Activated B cell treated with CpG ODN at 0.5 μM for 24 hours (primary cell): ENCODE measurements at places on chromosomes 4 and X. TPM values are rescaled to one million over a fixed set of nuclear protein-coding genes. Genes with fewer than 3 reads are reported as not detected.
A peak's percentile ranks its signal among the peaks of the same experiment; 100 is the strongest.

MAEA gene
- 67.3 and 73.7 TPM in 2 replicates for total RNA-seq

UGT2A1 gene
- total RNA-seq: not detected in 2 replicates

STATH gene
- total RNA-seq: not detected in 2 replicates

CCSER1 gene
- 14.4 and 20.1 TPM in 2 replicates for total RNA-seq

PSMD10 gene
- 33.4 and 35.4 TPM in 2 replicates for total RNA-seq

OPHN1 gene
- 0.04 and 0.51 TPM in 2 replicates for total RNA-seq

CTAG1B gene
- total RNA-seq: not detected in 2 replicates

GAGE12C gene
- not detected in 2 replicates for total RNA-seq

SOX3 gene
- total RNA-seq: not detected in 2 replicates

DNA sequence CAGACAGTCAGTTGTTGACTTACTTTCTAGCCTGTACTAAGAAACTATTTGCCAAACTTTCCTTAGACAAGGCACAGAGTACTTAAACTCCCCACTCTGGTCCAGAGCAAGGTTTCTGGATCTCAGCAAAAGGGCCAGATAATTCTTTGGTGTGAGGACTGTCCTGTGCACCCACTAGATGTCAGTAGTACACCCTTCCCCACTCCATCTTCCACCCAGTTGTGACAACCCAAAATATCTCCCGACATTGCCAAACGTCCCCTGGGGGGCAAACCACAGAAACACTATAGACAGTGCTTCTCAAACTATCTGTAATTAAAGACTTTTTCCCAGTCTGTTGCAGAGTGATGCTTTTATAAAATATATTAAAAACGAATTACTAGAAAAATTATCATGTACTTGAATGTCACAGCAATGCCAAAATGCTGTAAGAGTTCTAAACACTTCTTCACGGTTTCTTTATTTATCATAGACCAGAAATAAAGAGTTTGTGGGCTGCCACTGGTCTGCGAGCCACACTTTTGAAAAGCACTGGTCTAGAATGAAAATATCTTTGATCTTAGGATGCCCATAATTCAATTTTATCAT is 203.5 kb downstream of the PRDM5 start:
- no peak for DNase-seq

DNA sequence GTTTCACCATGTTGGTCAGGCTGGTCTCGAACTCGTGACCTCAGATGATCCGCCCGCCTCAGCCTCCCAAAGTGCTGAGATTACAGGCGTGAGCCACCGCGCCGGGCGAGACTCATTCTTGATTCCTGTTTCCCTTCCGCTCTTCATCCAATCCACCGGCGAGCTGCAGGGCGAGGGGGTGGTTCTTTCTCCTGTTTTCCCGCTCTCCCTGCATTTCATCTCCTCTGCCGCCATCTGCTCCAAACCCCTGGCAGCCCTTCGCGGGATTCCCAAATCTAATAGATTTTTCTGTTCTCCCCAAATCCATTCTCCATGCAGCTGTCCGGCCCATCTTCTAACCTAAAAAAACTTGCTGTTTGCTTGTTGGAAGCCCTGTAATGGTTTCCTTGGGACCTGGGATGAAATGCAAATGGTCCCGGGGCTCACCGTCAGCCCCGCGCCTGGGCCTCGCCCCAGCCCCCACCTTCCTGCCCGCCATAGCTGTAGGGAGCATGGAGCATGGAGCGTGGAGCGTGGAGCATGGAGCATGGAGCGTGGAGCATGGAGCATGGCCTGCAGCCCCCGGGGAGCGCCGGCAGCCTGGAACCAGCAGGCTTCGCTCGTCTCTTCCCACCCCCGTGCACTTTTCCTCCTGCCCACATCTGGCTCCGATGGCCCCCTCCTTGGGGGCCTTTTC is 1.1 kb downstream of the ZFP42 start:
- DNase-seq: no peak

DNA sequence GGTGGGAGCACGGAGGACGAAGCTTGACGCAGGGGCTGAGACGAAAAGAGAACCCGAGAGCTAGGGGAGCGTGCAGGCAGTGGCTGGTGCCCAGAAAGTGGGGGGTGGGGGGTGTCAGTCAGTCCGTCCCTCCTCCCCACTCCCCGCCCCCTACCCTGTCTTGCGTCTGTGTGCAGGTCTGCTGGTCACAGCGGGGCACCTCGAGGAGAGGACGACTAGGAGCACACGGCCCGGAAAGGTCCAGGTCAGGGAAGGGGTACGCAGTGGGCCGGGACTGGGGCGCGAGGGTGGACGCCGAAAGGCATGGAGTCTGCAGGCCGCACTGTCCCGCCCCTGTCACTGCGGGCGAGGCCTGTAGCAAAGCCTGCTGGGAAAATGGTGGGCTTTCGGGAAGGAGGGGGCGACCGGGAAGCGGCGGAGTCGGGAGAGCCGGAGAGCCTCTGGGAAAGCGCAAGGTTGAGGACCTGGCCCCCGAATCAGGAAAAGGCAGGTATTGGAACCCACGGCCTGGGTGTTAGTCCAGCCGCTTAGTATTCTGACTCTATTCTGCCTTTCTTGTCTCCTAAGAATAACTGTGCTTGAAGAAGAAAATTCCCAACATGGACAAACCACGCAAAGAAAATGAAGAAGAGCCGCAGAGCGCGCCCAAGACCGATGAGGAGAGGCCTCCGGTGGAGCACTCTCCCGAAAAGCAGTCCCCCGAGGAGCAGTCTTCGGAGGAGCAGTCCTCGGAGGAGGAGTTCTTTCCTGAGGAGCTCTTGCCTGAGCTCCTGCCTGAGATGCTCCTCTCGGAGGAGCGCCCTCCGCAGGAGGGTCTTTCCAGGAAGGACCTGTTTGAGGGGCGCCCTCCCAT is 769 bp downstream of the TCEAL1 start:
- DNase-seq: peak; percentile 16

GRCh38 chr4:97300561-97300960 is 842.7 kb downstream of the STPG2 start:
- DNase-seq: no peak

DNA sequence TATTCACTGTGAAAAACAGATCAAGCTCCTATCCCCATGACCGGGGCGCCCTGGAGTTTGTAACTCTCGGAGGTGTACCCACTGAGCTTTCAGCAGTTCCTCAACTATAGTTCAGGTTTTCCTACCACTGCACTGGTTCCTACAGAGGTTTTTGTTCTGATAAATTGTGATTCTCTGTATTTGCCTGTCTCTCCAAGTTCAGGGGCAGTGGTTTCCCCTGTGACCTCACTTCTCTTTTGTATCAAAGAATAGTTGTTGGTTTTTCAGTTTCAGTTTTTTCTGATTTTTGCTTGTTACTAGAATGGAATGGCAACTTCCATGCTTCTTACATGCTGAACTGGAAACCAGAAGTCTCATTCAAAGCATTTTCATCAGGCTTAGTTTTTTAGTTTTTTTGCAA is 56.8 kb upstream of the PLS3 start:
- DNase-seq: no peak

- no peak for DNase-seq
Observed at GRCh38 chr4:101967697-101968346, 177.3 kb downstream of the BANK1 start.

- no peak for DNase-seq
Observed at GRCh38 chrX:117995378-117995777, 121.2 kb downstream of the KLHL13 start.

DNA sequence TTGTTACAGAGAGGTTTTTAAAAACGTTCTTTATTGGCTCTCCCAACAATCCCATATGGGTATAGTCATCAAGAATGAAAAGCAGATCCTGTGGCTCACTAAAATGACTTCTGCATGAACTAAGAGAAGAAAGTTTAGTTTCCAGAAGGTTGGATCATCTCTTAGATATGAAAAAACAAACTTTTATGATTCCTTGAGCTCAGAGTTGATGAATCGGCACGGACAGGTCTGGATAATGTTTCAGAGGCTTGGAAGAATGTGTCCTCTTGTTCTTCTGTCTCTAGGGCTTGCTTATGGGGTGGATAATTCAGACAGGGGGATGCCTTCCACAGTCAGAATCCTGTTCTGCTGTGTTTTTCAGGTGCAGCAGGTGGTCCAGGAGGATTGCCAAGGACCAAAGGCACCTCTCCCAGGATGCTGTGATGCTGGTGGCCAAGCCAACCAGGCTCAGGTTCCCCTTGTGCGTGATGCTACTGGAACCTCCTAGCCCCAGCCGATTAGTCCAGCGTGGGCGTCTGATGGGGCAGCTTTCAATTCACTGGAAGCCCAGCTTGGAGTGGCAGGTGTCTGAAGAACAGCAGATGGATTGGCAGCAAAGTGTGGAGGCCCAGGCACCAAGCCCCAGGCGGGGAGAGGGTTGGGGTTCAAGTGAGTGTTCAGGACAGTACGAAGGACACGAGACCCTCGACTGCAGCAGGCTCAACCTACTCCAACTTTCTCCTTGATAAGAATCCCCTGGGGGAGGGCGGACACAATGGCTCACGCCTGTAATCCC is 30.3 kb downstream of the CCKAR start:
- DNase-seq: no peak

DNA sequence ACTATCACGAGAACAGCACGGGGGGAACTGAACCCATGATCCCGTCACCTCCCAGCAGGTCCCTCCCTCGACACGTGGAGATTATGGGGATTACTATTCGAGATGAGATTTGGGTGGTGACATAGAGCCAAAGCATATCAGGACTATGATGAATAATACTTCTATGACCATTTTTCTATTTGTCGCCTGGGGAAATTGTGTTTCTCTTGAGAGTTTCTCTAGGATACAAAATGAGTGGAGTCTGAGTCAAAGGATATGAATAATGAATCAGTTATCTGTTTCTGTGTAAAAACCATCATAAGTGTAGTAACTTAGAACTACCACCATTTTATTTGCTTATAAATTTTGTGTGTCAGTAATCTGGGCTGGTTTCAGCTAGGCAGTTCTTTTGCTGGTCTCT is 533.0 kb upstream of the ARX start:
- no peak for DNase-seq

GRCh38 chrX:17597836-17598439 is 139.4 kb upstream of the SCML1 start:
- DNase-seq: no peak

DNA sequence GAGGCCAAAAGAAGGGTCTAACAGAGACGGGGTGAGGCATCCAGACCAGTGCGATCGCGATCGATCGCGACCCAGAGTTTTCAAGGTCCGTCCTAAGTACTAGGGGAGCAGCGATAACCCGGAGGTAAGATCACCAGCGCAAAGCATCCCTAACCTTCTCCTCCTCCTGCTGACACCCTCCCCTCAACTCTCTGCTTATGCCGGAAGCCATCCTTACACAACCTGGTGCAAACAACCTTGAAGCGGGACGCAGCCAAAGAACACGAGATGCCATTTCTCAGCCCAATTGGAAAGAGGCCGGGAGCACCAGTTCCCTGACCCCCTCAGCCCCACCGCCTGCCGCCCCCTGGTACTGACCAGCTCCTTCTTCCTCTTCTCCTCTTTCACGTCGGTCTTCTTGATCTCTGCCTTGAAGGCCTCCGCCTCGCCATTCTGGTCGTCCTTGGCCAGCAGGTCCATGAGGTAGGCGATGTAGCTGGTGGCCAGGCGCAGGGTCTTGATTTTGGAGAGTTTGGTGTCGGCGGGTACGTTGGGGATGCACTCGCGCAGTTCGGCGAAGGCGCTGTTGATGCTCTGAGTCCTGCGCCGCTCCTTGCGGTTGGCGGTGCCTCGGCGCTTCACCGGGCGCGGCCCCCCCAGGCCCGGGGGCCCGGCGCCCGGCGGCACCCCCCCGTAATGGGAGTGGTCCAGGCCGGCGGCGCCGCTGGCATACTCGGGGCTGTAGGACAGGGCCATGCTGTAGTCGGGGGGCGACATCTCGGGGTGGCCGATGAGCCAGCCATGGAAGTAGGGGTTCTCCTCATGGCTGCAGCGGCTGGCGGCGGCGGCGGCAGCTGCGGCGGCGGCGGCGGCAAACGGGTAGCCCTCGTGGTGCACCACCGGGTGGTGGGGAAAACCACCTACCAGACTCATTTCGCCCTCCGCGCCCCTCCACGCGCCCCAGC is 1.4 kb downstream of the HAND2 start:
- DNase-seq: no peak

DNA sequence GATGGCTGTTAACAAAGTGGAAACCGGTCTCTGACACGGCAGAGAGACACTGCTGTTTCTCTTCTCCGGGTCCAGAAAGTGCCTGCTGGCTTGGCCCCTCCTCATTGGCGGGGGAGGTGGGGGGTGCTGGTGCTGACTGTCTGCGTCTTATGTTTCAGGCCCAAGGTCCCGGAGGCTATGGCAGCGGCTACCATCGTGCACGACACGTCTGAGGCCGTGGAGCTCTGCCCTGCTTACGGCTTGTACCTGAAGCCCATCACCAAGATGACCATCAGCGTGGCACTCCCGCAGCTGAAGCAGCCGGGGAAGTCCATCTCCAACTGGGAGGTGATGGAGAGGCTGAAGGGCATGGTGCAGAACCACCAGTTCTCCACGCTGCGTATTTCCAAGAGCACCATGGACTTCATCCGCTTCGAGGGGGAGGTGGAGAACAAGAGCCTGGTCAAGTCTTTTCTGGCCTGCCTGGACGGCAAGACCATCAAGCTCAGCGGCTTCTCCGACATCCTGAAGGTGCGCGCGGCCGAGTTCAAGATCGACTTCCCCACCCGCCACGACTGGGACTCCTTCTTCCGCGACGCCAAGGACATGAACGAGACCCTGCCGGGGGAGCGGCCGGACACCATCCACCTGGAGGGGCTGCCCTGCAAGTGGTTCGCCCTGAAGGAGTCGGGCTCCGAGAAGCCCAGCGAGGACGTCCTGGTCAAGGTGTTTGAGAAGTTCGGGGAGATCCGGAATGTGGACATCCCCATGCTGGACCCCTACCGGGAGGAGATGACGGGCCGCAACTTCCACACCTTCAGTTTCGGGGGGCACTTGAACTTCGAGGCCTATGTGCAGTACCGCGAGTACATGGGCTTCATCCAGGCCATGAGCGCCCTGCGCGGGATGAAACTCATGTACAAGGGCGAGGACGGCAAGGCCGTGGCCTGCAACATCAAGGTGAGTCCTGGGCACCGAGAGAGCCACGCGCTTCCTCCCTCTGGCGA is 2.2 kb downstream of the AKAP17A start:
- peak; percentile 10 for DNase-seq

- DNase-seq: no peak
Observed at GRCh38 chr4:156411531-156411930, 457.9 kb upstream of the CTSO start.

DNA sequence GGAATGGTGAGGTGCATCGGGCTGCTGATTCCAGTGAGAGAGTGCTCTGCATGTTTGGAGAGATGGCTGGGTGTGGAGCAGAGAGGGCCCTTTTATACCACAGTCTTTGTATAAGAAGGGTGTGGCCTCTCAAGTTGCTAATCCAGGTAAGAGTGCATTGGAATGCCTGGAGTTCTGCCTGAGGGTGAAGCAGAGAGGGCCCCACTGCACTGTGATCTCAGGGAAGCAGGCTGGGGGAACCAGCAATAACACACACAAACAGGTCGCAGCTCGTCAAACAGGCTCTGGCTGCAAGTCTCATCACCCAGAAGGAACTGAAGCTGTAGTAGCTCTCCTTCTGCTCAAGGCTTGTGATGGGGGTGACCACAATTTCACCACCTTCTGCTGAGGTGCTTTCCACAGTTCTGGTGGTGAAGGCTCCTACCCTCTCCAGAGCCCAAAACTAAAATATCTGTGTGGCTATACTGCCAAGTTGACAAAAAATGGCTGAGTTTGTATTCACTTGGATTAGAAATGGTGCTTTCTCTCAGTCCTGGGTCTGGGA is 687.4 kb upstream of the HS3ST1 start:
- no peak for DNase-seq

- no peak for DNase-seq
Observed at GRCh38 chr4:48698029-48698971, 81.8 kb downstream of the FRYL start.

- no peak for DNase-seq
Observed at GRCh38 chrX:16305187-16305586, 137.9 kb downstream of the MAGEB17 start.
